ENCODE measurements at places on chromosomes 2 and 18.

DNA sequence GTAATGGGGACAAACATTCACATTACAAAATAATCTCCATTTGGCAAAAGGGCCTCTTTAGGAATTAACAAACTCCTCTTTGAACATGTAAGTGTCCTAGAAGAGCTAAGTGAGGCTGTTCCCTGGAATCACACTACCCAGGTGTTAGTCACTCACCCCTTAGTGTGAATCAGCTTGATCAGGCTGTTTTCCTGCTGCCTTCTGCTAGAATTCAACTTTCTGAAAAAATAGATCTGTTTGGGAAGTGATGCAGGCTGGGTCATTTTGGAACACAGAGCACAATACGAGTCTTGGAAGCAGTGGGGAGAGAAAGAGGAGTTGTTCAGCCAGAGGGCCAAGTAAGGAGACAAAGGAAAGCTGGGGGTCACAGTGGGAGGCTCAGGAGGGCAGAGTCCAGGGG is 40.0 kb downstream of the TTC32 start:
- DNase-seq: peak; percentile 37

GRCh38 chr2:23708771-23709170 is 218.2 kb downstream of the ATAD2B start:
- DNase-seq: no peak

- DNase-seq: no peak
Observed at GRCh38 chr2:118207889-118208288, 119.6 kb downstream of the INSIG2 start.

DNA sequence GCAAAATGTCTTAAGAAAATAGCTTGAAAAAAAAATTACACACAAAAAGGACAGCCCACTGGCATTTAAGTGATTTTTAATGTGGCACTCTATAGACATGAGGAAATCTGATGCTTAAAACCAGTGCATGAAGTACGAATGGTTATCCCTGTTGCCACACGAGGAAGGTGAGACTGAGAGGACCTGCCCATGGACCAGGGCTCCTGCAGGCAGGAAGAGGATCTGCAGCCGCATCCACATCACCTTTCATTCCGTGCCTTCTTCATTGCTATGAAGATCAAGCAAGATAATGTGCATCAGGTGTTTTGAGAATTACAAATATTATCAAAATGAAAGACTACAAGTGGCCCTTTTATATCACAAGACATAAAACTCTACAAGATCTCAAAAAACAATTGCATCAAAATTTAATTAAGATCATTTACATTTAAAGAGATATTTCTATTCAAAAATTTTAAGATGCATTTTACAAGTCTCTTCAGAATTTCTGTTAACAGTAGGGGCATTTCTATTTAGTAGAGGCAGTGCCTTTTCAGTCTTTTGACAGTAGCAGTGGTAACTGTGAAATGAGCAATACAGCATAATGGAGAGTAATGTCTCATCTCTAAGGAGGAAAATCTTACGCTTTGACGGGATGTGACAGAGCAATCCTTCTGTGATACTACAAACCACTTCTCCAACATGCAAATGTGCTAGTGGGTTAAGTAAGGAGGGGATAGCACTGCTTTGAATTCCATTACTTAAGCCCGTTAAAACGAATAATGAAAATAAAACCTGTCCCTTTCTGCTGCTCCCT is 83.4 kb downstream of the SLC5A7 start:
- no peak for DNase-seq
